Breast epithelium (tissue), 4 donors: ENCODE measurements at places on chromosomes 2 and 18. TPM values are rescaled to one million over a fixed set of nuclear protein-coding genes. Genes with fewer than 3 reads are reported as not detected.
A peak's percentile ranks its signal among the peaks of the same experiment; 100 is the strongest.

Gene REG3G
- not detected for total RNA-seq

Gene CELF4
- total RNA-seq, result not detected

Gene ALLC
- total RNA-seq, result not detected

Gene CGREF1
- 3.2 TPM for total RNA-seq

Gene LGALSL
- total RNA-seq, result 16.7 TPM

- no peak for DNase-seq
Observed at GRCh38 chr2:104444392-104444791, 409.5 kb upstream of the POU3F3 start.

DNA sequence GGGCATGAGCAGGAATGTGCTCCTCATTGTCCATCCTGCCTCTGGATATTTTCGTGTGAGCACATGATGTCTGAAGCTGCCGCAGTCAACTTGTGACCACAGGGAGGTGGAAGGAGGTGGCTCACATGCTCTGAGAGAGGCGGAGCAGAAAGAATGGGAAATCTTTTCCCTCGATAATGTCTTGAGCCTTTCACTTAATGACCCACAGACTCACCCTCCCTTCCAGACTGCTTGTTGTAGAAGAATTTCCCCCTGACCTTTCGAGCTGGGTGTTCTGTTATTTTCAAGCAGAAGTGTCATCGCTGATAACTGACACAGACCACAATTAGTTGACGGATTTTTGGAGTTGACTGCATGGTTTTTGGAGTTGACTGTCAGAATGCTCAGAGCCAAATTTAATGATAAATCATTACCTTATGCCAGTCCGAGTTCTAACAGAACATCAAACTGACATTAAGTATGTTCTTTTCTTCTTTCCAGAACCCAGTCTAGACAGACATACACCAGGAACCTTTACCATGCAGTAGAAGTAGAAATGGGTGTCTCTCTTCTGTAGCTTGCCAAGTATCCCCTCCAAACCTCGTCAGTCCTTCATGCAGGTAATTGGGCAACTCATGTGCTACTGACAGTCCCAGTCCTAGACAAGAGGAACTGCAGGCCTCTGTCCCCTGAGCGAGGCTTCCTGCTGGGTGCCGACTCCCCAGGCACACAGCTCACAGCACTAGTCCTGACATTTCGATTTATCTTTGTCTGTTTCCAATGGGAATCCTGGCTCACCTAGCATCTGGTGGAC lies 29.4 kb upstream of the RTTN start:
- peak; percentile 29 for DNase-seq

DNA sequence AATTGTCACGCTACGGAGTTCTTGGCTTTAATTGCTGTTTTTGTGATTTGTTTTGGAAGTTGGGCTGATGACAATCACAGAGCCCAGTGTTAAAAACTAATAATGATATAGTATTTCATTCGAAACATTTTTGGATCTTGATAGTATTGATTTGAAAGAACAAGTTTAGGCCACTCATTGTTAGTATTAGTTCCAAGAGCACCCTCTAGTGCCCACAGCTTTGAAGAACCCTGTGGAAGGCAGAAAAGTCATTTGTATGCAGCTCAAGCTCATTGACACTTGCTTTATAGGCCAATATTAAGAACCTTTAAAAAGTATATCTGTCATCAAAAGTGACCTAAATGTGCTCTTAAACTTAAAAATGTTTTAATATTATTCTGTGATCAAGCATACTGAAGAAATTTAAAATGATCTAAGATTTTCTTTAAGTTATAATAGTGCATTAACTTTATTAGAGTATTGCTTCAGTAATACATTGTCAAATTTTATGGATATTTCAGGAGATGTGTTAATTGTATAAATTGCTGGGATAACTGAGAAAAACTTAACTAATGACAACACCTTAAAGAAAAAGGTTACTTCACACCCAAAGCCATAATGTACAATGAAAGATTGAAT lies 191.0 kb downstream of the GRB14 start:
- no peak for DNase-seq

GRCh38 chr2:150554046-150554445 lies 66.6 kb upstream of the RND3 start:
- DNase-seq, result no peak

DNA sequence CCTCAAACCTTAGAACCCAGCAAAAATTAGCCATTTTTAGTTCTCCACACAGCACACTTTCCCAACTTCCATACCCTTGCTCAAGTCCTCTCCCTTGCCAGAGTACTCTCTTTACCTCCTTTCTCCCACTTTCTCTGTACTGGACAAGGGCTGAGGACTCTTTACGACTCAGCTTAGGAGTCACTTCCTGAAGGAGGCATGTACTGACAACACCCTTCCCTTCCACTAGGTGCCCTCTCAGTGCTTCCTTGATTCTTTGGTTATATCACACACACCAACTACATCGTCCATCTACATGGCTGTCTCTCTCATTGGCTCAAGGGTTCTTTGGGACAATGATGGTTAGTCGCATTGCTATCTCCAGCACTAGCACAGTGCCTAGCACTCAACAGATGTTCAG lies 5.2 kb upstream of the C18orf63 start:
- DNase-seq, result no peak

- no peak for DNase-seq
Observed at GRCh38 chr2:42051543-42052235, 3.9 kb downstream of the PKDCC start.

DNA sequence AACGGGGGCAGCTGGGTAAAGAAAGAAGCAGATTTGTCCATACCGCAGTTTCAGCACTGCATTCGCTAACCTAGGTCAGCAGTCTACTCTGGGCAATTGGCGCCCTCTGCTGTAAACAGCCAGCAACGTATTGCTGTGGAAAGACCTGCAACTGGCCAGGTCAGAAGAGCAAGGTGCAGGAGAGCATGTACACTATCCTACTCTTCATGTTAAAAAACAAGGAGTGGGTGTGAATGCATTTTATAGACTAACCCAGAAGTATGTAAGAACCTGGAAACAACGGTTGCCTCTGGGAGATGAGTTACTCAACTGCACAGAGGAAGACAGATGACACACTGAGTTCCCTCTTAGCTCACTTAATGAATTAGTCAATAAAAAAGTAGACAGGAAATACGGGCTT lies 6.2 kb downstream of the MRPS5 start:
- DNase-seq, result peak; percentile 58

- DNase-seq, result no peak
Observed at GRCh38 chr18:78911751-78912283, 67.8 kb upstream of the SALL3 start.

- DNase-seq, result no peak
Observed at GRCh38 chr2:195514365-195514764, 142.7 kb upstream of the SLC39A10 start.

- DNase-seq, result no peak
Observed at GRCh38 chr2:85011098-85011497, 40.1 kb downstream of the KCMF1 start.

DNA sequence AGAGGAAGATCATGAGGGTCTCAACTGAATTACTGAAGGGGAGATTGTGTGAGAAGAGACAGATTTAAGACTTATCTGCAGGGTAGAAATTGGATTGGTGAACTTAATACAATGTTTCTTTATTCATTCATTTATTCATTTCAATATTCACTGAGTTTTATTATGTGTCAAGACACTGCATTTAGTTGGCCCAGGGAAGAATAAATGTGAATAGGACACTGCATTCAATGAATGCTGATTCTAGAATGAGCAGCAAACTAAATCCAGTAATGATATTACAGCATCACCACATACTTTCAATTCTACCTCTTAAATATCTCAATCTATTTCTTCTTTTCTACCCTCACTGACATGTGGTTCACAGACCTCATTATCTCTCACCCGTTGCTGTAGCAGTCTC lies 149.0 kb upstream of the TACR1 start:
- no peak for DNase-seq

DNA sequence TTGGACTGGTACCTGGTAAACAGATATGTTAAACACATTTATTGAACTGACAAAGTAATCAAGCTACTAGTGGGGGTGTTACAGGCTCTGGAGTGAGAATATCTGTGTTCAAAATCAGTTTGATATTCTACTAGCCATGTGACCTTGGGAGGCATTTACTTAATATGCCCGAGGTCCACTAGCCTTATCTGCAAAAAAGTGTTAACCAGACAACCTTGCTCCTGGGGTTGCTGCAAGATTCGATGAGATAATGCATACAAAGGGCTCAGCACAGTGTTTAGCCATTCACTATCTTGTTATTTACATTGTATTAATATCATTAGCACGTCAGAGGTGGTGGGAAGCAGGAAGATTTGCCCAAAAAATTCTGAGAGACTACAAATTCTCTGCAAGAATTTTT lies 103.3 kb downstream of the CDH2 start:
- DNase-seq, result no peak
